ENCODE measurements at places on chromosomes 2 and 18. TPM values are rescaled to one million over a fixed set of nuclear protein-coding genes. Genes with fewer than 3 reads are reported as not detected.

DNA sequence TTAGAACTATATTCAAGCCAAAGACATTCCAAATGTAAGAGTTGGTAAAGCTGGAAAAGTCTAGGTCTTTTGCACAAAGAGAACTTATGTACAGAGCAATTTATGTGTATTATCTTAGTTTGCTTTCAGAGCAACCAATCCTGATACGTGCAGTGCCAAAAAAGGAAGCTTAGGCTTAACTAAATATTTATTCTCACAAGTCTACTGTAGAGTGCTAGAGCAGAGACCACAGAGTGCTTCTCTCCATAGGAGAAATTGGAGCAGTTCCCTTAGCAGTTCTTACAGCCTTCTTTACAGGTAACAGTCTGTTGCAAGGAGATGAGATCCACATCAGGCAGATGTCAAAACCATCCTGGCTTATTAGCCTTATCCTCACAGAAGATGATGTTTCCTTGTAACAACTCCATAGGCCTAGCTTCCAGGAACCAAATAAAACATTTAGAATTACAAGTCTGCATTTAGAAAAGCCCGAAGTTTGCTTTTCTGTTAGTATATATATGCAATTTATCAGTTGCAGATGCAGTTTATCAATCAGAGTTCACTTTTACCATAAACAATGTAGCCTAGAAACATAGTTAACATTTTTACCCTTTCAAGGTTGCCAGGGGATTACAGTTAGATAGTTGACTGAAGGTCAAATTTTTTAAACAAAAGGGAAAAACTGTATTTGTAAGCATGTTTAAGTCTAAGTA lies 250.6 kb upstream of the KCNJ3 start:
- DNase-seq = no peak

DNA sequence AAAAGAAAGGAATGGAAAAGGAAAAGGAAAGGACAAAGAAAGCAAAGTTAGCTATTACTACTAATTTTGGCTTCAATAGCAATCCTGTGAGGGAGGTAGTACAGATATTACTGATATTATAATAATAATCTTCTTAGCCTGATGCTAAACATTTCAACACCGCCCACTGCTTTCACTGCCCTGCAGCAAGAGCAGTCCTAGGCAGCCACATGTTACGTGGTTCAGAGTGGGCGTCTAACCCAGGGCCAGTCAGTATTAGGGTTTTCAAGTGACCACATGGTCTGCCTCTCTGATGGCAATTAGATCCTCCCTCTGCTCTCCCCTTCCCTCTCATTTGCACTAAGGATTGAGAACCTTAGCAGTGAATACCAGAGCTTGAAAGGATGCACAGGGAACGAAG lies 83.7 kb upstream of the ZNF397 start:
- no peak for DNase-seq

GRCh38 chr2:105794926-105795574 lies 50.3 kb downstream of the NCK2 start:
- no peak for DNase-seq

GRCh38 chr18:58529714-58530354 lies 99.1 kb downstream of the ALPK2 start:
- DNase-seq = peak; percentile 63

DNA sequence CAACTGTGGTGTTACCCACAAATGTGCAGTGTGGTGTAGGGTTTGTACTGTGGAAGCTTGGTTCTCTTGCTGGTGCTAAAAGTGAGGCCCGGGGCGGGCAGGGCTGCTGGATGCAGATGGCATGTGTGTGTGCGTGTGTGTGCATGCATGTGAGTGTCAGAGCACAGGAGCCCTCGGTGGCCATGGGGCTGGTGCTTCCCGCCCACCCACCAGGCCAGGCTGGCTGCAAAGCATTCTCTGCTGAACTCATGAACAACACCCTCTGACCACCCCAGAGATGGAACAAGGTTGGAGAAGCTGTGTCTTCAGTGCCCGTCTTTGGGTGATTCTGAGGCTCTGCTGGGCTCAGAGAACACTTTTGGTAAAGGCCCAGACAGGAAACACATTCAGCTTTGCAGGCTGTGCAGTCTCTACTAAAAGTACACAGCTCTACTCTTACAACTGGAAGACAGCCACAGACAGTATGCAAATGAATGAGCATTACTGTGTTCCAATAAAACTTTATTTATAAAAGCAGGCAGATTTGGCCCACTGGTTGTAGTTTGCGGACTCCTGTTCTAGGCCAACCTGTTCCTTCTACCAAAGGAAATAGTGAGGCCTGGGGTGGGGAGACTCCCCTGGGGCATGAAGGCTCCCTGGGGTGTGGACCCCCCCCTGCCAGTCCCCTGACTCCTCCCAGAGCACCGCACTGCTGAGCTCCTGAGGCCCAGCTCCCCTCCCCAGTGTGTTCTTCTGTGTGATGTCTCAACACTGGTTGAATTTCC lies 225.3 kb upstream of the HDAC4 start:
- no peak for DNase-seq

GRCh38 chr2:32962690-32963089 lies 15.9 kb downstream of the LTBP1 start:
- DNase-seq = no peak

DNA sequence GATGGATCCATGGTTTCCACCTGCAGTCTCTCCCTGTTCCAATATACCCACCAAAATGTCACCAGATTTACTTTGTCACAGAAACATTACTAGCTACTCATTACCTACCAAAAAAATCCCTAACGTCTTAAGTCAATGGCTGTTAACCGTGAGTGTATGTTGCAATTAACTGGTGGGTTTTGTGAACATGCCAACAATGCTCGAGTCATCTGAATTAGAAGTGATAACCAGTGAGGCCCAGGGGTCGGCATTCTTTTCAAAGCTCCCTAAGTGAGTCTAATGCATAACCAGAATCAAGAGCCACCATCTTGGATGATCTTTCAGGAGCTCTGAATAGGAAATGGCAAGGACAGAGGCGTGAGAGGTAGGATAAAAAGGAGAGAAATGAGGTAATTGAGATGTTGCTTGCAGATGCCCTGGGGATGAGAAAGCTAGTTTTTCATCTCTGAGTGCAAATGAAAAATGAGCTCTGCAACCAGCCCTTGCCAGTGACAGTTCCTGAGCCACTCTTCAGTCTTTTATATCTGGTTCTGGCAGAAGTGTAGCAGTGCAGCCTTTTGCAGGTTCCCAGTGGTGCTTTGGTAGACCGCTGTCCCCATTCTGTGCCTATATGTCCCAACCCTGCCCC lies 130.0 kb upstream of the RND3 start:
- no peak for DNase-seq

- DNase-seq = no peak
Observed at GRCh38 chr2:71788601-71789240, 335.4 kb downstream of the DYSF start.

DNA sequence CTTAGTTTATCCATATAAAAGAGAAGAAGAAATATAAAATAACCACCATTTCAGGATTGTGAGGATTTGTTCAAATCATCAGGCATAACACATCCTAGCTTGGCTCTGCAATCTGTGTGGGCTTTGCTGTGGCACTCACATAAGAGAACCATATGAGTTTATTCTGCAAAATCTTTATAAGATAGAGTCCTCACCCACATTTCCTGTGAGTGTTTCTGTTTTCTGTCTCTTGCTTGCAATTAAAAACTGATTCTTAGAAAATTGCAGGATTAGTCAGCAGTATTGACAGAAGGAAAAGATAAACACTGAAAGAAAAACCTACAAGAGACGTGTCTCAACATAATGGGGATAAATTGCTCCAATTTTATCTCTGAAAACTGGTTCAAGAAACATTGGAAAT lies 258.5 kb downstream of the RND3 start:
- no peak for DNase-seq

DNA sequence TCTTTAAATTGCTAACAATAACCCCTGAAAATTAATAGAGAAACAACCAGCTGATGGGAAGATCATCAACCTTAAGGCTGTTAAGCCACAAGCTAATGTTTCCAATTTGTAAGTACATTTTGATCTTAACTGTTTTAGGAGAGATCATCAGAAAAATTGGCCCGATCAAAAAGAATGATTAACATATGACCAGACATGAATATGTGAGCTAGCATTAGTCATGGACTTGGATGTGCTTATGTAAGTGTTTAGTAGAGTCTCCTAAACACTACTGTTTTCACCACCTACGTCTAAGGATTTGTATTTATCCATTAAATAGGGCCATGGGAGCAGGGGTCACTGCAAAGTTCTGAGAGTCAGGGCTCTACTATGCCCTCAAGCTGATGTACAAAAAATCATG lies 4.3 kb downstream of the LMAN1 start:
- DNase-seq = no peak

- DNase-seq = peak; percentile 41
Observed at GRCh38 chr2:95115418-95115817, 6.2 kb downstream of the MRPS5 start.

- DNase-seq = no peak
Observed at GRCh38 chr2:239781454-239781853, 243.7 kb downstream of the NDUFA10 start.

- peak; percentile 43 for DNase-seq
Observed at GRCh38 chr18:63216516-63217311, 102.9 kb downstream of the BCL2 start.

DNA sequence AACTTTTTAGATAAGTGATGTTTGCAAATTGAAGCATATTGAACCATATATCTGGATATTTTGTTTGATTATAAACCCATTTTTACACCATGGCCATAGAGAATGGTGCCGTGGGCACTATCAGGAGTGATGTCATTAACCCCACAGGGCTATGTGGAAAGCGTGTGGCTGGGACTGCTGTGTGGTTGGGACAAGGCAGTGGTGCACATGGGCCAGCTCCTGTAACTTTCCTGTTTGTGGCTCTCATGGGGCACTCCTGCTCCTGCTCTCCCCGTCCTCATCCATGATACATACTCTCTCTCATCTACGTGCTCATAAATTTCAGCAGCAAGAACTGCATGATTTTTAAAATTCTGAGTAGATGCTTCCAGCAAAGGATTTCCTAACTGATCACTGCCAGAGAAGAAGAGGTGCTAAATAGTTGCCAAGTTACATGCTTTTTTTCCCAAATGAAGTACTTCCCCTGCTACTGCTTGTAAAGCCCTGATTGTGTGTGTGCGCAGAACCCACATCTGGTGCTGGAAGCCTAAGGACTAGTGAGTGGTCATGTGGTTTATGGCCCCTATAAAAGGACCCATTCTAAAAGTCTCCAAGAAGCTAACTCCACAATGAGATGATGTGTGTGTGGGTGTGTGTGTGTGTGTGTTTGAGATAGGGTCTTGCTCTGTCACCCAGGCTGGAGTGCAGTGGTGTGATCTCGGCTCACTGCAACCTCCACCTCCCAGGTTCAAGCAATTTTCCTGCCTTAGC lies 240.8 kb downstream of the NEDD4L start:
- DNase-seq = no peak

- no peak for DNase-seq
Observed at GRCh38 chr2:101114268-101114783, 36.9 kb downstream of the TBC1D8 start.

DNA sequence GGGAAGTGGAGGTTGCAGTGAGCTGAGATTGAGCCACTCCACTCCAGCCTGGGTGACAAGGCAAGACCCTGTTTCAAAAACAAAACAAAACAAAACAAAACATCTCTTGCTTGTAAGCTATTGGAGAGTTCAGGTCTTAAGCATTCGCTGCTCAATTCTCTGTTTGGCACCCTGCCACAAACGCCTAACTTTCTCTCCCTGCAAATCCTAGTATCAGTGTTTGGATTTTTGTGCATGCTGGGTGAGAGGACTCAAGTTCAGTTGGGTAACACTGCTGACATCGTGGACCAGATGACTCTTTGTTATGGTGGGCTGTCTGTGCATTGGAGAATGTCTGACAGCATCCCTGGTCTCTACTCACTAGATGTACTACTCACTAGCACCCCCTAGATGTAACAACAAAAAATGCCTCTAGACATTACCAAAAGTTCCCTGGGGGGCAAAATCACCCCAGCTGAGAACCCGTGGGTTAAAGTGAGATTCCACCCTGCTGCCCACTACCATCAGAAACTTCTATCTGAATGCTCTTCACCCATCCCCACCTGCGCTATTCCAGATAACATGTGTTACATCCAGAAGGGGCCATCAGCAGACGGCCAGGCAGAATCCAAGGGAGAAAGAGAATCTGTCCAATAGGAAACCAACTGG lies 50.9 kb downstream of the CACNB4 start:
- DNase-seq = no peak

DNA sequence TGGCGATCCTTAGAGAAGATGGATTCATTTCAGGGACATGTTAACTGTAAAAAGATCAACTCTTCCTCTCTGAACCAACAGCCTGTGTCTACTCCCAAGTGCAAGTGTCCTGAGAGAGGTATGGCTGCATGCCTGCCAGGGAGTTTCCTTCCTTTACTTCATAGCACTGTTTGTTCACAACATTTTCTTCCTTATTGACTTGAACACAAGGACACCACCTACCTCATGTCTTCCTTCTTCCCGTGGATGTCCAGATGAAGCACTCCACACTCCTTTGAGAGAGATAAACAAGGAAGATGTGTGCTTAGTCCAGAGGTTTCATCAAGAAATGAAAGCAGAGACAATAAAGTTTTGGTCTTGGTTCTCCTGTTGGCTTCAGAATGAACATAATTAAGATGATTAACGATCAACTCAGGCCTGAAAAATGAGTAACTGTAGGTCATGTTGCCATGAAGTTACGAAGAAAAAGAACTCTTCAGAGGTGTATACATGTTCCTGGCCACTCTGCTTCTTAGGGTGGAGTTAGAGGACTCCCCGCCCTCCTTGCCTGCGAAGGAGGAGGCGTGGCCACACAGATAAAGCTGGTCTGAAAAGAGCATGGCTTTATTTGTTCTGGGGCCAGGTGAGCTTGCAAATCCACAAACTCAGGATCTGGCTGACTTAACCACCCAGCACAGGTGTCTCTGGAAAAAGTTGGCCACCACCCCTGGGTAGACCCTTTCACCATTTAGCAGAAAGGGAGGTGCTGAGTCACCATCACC lies 155.0 kb upstream of the KCTD1 start:
- no peak for DNase-seq

DNA sequence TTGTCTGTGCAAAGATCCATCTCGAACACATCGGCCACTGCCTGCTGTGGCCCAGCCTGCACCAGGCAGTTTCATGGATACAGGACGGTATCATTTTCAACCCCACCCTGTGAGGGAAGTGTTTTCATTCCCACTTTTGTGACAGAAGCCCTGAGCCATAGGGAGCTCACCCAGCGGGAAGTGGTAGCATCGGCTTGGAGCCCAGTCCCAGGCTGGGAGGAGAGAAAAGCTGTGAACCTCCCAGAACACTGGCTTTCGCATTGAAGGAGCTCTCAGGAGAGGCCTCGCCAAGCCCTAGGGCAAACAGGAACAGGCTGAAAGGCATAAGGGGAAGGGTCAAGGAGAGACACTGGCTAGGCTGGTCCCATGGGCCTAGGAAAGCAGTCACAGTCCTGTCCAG lies 166.1 kb downstream of the TFCP2L1 start:
- no peak for DNase-seq

Gene SDC1
- total RNA-seq = 0.10 TPM

Gene NT5C1B
- total RNA-seq = not detected

Gene SERPINB12
- total RNA-seq = not detected

Gene LOXHD1
- 1.2 TPM for total RNA-seq

Gene C1QL2
- not detected for total RNA-seq

Gene MC2R
- total RNA-seq = not detected

Gene MC5R
- total RNA-seq = not detected

Gene C2orf78
- not detected for total RNA-seq

Gene FN1
- total RNA-seq = 1.0 TPM

Gene IL1RN
- total RNA-seq = 2.8 TPM

Gene SERPINB11
- total RNA-seq = not detected
